ENCODE measurements at places on chromosomes 13 and 19. TPM values are rescaled to one million over a fixed set of nuclear protein-coding genes. Genes with fewer than 3 reads are reported as not detected.

GRCh38 chr19:54209058-54209810 is 8.6 kb downstream of the RPS9 start:
- no peak for DNase-seq

Gene PTGIR
- 3.8 TPM for total RNA-seq

DNA sequence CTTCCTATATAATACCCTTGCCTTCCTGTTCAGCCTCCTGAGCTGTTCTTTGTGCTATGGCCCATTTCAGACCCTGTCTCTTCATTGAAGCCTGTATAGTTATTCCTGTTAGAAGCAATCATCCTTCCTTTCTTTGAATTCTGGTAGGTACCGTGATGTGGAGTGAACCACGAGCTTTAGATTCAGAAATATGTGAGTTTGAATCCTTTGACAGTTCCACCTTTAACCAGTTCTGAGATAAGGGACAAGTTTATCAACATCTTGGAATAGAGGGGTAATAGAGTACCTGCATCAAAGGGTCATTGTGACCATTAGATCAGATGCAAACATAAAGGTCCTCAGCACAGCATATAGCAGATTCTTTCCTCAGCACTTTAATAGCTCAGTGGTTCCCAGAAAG is 12.3 kb upstream of the CXCL17 start:
- DNase-seq, result no peak

Gene ELL
- total RNA-seq, result 8.4 TPM

DNA sequence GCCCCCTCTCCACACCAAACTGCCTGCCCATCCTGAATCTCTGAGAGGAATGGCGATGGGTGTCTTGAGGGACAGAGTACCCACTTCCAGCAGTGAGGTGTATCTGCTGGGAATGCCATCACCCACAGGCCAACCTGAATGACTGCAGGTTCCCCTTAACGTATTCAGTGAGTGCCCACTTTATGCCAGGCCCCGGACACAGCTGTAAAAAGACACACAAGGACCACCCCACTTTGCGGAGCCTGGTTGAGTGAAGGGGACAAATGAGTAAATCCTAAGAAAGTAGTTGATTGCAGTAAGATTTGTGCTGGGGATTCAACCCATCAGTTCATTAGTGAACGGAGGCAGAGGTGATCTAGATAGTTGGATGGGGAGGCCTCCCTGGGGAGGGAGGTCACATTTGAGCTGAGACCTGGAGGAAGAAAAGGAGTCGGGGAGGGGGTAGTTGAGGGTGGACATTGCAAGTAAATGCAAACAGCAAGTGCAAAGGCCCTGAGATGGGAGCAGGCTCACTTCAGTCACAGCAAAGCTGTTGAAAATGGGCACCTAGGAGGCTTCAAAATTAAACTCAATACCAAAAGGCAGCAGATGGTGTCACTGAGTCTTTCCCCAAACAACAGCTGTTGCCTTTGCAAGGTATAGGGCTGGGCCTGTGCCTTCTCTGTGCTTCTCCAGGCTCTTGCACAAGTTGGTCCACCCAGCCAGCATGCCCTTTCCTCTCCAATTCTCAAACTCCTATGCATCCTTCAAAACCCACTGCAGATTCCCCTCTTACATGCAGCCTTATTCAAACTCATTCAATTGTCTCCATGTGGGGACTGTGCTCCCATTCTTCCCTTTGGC is 4.3 kb downstream of the GDF15 start:
- DNase-seq, result peak; percentile 35

Data from Right ventricle myocardium inferior (tissue), 1 donor.